ENCODE measurements at places on chromosomes 2 and 18.

GRCh38 chr18:55243857-55244256 is 284.6 kb upstream of the CCDC68 start:
- no peak for DNase-seq

- no peak for DNase-seq
Observed at GRCh38 chr2:145226901-145227300, 707.0 kb upstream of the ZEB2 start.

DNA sequence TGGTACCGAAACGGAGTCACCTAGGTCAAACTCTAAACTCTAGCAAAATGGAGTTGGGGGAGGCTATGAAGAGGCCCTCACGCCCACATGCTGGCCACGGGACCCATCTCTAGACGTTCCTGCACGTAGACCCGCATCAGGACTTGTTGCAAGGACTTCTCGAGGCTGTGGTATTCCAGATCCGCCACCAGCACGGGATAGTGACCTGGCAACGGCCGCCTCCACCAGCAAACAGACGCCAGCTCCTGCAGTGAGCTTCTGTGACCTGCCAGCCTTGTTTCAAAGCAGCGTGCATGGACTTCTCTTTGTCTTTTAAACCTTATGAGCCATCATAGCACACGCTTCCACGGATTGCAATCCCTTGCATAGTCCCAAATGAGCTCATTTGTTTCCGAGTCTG is 40.3 kb upstream of the RALBP1 start:
- DNase-seq, result no peak

GRCh38 chr2:224802407-224802806 is 86.2 kb upstream of the CCDC195 start:
- no peak for DNase-seq

DNA sequence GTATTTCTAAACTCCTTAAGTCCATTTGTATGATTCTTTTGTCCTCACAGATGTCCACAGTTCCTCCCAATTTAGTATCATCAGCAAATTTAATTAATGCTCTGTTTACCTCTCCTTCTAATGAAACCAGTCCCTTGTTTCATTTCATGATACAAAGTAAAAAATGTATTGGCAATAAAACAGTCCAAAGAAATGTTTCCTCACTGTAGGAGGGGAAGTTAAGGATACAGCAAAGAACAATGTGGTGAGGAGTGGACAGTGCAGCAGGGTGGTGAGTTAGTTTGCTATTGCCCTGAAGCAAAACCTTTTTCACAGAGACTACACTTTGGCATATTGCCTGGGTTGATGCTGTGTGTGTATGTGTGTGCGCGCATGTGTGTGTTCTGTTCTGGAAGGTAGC is 401.5 kb downstream of the ARHGAP15 start:
- DNase-seq, result no peak

- no peak for DNase-seq
Observed at GRCh38 chr2:220077488-220077887, 450.1 kb downstream of the SLC4A3 start.

DNA sequence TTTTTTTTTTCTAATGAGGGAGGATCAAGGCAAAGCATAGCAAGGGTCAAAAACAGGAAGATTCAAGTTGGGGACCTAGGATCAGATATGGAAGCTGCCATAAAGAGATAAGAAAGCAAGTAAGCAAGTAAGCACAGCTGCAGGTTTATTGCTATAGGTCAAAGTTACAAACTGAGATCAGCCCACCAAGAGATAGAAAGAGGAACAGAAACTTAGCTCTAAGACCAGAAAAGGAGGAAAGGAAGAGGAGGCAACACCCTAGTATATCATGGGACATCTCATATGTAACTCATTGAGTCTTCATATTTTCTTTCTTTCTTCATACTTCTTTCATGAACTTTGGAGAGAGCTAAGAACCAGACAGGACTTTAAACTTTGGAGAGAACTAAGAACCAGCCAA is 295.9 kb upstream of the CRIM1 start:
- no peak for DNase-seq

DNA sequence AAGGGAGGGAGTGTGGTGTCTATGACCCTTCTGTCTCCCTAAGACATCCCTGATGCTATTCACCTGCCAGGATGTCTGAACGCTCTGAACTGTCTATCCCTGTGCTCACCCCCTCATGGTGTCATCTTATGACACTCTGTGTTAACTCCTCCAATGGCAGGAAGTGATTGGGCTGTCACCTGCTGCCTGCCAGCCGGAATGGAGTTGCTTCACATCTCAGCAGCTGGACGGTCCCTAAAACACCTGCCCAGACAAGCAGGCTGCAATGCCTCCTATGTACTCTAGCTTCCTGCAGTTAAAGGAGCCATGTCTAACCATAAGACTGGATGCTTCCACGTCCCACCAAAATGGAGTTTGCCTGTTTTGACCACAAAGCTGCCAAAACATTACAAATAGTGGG is 99.9 kb downstream of the CPO start:
- DNase-seq, result no peak

DNA sequence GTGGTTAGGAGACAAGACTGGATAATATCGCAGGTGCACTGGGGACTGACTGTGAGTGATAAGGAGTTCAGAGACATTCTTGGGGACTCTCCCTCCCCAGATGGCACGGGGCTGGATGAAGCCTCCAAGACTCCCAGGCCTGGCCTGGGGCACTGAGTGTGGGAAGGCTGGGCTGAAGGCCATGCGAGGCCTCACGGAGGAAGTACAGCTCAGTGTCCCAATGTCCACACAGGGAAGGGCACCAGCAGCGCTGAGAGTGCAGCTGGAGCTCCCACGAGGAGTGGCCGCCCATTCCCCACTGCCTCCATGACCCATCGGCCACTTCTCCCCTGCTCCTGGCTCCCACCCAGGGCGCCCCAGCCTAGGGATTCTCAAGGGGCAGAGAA is 6.5 kb downstream of the MFSD2B start:
- no peak for DNase-seq

- DNase-seq, result no peak
Observed at GRCh38 chr2:241358470-241358869, 2.4 kb downstream of the FARP2 start.

DNA sequence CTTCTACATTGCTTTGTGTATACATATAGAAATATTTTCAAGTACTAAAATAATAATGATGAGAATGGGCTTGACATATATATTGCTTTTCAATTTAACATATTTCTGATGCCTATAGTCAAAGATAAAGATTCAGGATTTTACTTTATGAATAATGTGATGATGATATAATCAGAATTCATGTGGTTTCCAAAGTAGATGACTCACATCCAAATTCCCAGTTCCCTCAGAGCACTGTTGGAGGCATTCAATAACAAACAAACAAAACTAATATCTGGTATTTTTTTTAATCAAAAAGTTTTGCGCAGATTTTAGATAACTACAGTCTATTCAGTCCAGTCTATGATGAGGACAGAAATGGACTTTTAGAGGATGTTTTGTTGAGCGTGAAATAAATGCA is 2094.5 kb upstream of the CELF4 start:
- DNase-seq, result no peak

DNA sequence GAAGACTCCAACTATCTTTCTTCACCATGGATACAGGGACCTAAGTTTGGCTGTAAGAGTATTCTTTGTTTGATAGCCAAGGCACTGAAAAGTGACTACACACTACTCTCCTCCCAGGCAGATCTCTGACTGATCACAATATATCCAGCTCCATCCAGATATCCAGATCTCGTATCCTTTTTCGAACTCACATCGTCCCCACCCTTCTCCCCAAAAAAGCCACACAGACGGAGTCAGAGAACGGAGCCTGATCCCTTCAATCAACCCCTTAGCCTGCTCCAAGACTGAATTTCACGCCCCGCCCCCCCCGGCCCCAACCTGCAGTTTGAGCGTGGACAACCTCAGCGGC is 533 bp downstream of the DHX57 start:
- DNase-seq, result no peak

DNA sequence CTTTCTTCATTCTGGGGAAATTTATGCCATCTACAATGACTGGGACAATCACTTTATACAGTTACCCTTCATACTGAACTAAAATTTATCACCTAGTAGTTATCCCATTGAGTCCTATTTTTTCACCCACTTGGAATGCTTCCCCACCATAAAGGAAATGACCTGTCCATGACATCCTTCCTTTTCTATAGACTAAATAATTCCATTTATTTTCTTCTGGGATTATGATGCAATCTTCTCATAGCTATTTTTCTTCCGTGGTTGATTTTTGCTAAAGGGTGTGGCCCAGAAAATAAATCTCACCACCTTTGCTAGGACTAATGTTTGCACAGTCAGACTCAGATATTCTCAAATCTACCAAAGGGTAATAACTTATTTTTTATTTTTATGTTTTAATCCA is 186.1 kb upstream of the NRXN1 start:
- no peak for DNase-seq

- peak; percentile 44 for DNase-seq
Observed at GRCh38 chr18:53909668-53910067, 314.8 kb downstream of the MBD2 start.

GRCh38 chr18:43751203-43751602 is 473.9 kb upstream of the SYT4 start:
- DNase-seq, result no peak

GRCh38 chr2:136377423-136378382 is 259.8 kb upstream of the CXCR4 start:
- DNase-seq, result no peak

DNA sequence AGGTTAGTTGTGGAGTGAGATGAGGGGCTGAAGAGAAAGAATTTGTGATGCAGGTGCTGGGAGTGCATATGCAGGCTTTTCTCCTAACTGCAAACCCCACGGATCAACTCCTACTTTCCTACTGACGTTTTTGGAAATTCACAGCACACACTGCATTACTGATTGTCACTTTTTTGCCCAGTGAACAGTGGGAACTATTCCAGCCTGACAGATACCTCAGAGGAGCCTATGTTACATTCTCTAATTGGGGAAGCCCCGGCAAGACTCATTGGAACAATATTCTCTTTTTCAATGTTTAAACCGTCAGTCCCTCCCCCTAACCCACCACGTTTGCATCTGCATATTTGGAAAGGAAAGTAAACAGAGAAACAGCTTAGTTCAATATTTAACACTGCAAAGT is 126.2 kb downstream of the DPP4 start:
- no peak for DNase-seq

GRCh38 chr2:54666634-54667265 is 56.7 kb upstream of the EML6 start:
- no peak for DNase-seq

- no peak for DNase-seq
Observed at GRCh38 chr2:190468814-190469569, 60.8 kb downstream of the MFSD6 start.

GRCh38 chr18:7102131-7102530 is 15.5 kb downstream of the LAMA1 start:
- DNase-seq, result no peak

DNA sequence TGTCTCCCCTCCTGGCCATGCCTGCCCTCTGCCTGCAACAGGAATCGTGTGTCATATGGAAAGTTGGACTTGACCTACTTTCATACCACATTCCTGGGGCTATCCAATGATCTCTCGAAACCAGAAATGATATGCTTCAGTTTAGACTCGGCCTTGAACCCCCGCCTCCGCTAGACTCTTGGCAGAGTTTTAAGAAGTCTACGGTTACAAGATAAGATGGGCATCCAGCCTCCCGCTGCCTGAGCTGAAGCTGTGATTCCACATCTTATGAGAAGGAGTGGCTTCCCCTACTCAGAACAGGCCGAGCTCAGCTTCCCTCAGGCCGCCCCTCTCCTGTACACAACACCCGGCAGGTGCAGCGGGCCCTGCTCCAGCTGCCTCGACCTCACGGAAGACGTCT is 73.9 kb downstream of the MTCL1 start:
- no peak for DNase-seq

- peak; percentile 63 for DNase-seq
Observed at GRCh38 chr2:9631878-9632700, 1.3 kb upstream of the YWHAQ start.

DNA sequence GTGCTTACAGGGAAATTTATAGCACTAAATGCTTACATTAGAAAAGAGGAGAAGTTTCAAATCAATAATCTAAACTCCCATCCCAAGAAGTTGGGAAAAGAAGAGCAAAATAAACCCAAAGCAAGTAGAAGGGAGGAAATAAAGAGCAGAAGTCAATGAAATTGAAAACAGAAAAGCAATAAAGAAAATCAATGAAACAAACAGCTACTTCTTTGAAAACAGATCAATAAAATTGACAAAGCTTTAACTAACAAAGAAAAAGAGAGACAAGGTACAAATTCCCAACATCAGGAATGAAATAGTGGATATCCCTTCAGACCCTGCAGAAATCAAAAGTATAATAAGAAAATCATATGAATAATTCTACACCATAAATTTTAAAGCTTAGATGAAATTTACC is 25.5 kb upstream of the ONECUT2 start:
- no peak for DNase-seq

GRCh38 chr18:75548353-75548905 is 120.9 kb upstream of the SMIM21 start:
- DNase-seq, result no peak

GRCh38 chr2:112774536-112775285 is 9.6 kb downstream of the IL1A start:
- DNase-seq, result no peak

DNA sequence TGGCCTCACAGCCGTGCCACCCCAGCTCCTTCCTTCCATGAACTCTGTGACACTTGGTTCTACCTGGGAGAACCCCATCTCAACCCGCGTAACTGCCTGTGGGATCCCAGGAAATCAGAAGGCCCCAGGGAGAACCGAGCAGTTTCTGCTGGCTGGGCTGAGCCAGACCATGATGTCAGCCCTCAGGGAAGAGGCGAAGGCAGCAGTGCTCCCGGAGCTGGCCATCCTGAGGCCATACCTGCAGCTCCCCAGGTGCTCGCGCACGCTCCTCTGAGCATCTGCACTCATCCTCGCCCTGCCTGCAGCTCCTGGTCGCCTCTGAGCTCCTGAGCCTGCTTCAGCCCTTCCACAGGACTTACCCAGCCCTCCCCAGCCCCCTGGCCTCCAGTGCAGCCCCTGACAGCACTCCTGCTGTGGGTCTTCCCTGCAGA is 186.1 kb downstream of the SEPTIN10 start:
- no peak for DNase-seq

GRCh38 chr2:54106631-54107454 is 8.6 kb upstream of the ACYP2 start:
- peak; percentile 56 for DNase-seq

GRCh38 chr18:35155398-35156117 is 85.3 kb upstream of the ZNF397 start:
- no peak for DNase-seq

DNA sequence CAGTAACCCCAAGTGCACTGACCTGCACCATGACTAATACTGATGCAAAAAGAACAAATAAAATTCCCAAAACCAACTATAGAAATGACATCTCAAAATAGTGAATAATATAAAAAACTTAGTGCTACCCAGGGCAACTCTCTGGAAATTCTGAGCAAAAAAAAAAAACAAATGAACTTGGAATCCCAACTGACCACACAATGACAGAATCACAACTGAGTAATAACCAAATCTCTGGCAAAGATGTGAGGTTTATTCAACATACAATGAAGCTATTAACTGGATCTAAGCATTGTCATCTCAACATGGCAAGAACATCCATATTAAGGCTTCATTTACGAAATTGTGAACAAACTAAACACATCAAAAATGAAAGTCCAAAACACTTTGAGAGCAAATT is 22.7 kb downstream of the EXOC6B start:
- no peak for DNase-seq

Data from WERI-Rb-1 (cell line).